CD4-positive, alpha-beta T cell treated with Interleukin-15 for 1 hour (primary cell): ENCODE measurements at places on chromosomes 16 and 17.

- DNase-seq, result no peak
Measured at GRCh38 chr16:54867302-54867832, 63.3 kb upstream of the IRX5 start.

DNA sequence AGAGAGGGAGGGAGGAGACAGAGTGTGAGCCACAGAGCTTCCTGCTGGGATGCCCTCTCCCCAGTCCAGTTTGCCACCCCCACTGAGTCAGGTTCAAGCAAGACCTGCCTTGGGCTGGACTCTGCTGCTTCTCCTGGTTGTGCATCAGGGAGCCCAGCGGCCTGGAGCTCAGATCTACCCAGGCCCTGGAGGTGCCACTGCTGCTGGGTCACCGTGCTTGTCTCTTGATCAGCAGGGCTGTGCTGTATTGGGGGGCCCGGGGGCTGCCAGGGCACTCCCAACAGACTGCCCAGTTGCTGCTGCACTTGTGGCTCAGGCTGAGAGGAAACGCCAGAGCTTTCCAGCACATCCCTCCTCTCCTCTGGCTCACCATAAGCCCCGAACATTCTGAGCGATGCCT, 8.9 kb downstream of the TLE7 start:
- no peak for DNase-seq

- no peak for DNase-seq
Measured at GRCh38 chr16:6317934-6318333, 1014.7 kb upstream of the RBFOX1 start.

- DNase-seq, result no peak
Measured at GRCh38 chr17:48816438-48816773, 623 bp downstream of the TTLL6 start.

GRCh38 chr16:1311738-1312466, 2.5 kb downstream of the UBE2I start:
- no peak for DNase-seq

DNA sequence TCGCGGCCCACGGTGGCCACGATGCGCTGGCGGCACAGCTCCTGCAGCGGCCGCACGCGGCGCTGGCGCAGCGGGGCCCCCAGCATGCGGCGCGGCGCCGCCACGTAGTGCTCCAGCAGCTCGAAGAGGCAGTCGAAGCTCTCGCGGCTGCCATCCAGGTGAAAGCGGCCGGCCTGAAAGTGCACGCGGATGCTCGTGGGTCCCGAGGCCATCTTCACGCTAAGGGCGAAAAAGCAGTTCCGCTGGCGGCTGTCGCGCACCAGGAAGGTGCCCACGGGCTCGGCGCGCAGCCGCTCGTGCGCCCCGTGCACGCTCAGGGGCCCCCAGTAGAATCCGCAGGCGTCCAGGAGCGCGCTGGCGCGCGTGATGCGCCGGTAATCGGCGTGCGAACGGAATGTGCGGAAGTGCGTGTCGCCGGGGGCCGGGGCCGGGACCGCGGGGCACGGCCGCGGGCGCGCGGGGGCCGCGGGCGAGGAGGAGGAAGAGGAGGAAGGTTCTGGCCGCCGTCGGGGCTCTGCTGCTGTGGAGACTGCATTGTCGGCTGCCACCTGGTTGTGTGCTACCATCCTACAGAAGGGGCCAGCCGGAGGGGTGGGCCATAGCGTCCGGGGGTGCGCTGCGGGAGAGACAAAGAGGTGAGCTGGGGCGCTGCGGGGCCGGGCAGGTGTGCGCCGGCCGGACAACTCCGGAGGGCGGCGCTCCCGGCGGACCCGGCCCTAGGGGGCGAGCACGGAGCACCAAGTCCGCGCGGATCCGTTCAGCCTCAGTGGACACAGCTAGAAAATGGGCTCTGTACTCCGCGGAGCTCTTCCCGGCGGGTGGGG, 879 bp downstream of the SOCS1 start:
- peak; percentile 69 for DNase-seq
